ENCODE measurements at places on chromosomes 6 and 20.
A peak's percentile ranks its signal among the peaks of the same experiment; 100 is the strongest.

DNA sequence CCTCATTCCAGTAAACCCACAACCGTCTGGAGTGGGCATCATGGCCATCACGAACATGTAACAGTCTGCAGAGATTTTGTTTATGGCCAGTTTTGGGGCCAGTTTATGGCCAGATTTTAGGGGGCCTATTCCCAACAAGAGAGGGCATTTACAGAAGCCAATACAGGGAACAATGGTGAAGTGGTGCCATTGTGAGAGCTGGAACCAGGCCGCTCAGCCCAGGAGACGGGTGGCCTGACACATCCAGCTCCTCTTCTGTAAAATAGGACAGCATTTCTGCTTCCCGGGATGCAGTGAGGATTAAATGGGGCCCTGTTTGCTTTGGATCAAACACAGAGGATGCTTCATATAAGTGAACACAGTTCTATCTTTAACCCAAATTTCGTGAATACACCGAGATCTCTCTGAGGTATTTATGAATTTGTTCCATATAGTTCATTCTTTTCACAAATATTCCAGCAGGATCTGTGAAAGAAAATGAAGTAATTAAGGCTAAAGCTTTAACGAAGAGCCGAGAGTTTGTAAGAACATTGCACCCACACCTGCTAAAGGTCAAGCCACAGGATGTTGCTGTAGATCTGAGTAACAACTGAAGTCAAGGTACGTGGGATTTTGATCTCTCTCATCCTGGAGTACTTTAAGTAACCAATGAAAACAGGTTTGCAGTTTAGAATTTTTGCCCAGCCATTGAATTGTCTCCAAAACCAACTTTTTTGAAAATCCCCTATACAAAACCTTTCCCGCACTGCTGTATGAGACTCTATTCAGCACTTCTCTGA, 14.5 kb upstream of the SIRPG start:
- DNase-seq, result no peak

GRCh38 chr6:35920793-35921732, at the start of gene SRPK1:
Gene SRPK1, minus strand, starts transcription at chr6:35921098. Its CDS starts 42 bp downstream, at chr6:35921056.
- DNase-seq, result peak; percentile 92

DNA sequence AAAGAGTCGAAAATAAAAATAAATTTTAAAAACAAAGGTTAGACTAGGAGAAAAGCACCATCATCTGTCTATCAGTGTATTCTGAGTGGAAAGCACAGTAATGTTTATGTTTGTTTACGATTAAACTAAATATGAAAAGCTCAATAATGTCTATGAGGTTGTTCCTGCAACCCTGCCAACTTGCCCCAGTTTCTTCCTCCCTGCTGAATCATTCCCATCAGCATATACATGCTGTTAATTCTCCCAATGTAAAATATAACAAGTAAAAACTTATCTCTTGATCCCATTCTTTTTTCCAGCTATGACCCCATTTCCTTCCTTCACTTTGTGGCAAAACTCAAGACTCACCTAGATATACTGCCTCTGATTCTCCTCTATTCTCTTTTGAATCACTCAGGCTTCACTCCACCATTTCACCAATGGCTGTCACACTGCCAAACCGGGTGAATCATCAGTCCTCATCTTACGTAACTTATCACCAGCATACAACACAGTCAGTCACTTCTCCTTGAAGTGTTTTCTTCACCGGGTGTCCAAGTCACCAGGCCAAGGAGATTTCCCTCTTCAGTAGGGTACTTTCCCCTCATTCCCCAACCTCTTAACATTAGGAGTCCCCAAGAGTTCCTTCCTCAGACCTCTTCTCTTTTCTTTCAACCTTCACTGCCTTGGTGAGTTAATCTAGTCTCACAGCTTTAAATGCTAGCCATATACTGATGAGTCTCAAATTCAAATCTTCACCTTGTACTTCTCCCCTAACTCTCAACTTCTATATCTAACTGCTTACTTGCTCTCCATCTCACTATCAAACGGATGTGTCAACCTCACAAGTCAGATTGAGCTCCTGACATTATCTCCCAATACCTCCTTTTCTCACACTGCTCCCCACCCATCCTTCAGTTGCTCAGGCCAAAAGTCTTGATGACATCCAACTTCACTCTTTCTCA, 6.2 kb downstream of the TMEM242 start:
- DNase-seq, result no peak

DNA sequence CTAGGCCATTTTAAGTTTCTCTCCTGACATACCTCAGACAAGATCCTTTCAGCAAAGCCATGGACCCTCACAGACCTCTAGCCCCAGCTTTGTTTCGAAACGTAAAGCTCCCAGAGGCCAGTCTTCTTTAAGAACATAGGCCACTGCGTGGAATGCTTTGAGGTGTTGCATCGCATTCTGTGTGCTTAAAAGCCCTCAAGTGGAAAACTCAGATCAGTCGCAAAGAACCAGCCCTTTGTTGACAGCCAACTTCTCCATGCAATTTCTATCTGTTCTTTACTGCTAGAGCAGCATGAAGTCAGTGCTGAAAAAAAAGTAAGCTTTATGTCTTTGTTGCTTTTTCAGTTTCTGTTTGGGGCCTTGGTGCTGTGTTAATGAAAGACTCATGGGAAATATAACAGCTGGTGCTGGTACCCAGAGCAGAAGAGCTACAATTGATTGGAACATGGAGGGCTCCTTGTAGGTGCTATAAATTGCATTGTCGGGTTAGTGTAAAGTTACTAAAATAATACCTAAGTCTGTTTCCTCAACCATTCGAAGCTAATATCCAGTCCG, 142.6 kb downstream of the MAP3K7 start:
- DNase-seq, result no peak

DNA sequence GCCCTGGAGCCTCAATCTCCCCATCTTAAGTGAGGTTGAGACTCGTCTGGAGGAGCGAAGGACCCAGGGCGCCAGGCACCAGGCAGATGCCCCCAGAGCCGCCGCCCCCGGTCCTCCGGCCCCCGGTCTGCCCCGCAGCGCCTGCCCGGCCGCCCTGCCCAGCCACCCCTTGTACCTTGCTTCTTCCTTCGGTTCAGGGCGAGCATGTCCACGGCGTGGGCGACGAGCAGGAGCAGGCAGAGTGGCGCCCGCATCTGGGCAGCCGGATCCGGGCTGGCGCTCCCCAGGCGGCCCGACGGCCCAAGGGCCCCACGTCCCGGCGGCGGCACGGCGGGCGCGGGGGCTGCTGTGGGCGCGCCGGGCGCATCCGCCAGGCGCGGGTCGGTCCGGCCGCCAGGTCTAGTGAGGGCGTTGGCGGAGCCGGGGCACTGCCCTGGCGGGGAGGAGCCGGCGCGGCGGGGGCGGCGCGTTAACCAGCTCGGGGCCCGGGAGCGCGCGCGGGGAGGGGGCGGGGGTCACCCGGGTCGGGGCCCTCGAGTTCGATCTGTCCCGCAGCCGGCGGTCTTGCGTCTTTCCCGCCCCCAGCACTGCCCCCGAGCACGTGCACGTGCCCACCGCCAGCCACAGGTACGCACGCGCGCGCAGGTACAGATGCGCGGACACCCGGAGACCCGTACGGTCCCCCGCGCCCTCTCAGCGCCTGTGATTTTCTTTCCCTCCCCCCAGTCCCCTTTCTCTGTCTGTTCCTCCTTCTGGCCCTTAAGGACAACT, at the start of gene RSPO4:
Gene RSPO4 (minus strand): TSS at position 401 of the 771 bp plus-strand sequence. CDS start 147 bp downstream, at position 254.
- DNase-seq, result no peak

DNA sequence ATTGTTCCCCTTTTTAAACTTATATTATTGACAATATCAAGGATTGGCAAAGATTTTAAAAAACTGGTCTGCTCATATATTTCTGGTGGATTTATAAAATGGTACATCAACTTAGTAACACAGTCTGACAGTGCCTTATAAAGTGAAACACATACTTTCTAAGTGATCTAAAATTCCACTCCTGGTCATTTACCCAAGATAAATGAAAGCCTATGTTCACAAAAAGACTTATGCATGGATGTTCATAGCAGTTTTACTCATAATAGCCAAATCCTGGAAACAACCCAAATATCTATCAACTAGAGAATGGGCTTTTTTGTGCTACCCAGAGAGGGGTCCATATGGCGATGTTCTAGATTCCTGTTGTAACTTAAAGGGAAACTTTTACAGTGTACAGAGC, 222.4 kb upstream of the FAM83B start:
- DNase-seq, result no peak

DNA sequence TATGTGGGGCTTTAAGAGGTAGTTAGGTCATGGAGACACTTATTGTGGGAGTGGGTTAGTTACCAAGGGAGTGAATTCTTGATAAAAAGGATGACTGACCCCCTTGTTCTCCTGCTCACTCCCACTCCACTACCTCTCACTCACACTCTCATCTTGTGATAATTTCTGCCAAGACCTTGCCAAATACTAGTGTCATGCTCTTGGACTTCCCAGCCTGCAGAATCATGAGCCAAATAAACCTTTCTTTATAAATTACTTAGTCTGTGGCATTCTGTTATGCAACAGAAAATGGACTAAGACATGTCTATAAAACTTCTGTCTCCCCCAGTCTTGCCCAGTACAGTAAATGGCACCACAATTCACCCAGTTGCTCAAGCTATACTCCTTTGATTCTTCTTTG, 93.3 kb downstream of the COL21A1 start:
- DNase-seq, result no peak

DNA sequence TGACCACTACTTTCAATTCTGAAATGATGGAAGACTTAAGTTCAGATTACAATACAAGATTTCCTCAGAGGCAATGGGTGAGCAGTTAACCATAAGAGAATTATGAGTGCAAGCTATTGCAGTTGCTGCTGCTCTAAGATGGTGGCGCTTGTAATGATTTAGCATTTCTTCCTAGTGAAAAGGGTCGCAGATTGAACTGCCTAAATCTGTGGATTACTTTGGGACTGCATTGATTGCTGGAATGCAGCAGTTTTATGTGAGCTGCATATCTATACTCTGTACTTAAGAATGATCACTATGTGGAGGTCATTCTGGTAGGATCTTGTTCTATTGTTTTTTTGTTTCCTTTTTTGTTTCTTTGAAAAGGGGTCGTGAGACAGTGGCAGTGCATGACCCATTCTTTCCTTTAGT, 5.3 kb downstream of the SCAF8 start:
- no peak for DNase-seq

GRCh38 chr20:2468581-2469407, 1.8 kb downstream of the SNRPB start:
- no peak for DNase-seq

GRCh38 chr6:33975661-33976436, 170.0 kb downstream of the GRM4 start:
- DNase-seq, result no peak

DNA sequence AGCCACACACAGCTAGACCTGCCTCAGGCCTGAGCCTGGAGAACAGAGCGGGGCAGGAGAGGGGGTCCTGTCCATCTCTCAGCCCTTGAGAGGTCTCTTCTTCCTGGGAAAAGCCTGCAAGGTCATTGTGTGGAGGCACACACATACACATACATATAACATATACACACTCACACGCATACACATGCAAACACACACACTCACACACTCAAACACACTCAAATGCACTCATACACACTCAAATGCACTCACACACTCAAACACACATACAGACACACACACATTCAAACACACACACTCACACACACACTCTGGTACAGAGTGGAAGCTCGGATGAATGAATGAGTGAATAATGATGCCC, 515 bp downstream of the TLDC2 start:
- DNase-seq, result no peak

DNA sequence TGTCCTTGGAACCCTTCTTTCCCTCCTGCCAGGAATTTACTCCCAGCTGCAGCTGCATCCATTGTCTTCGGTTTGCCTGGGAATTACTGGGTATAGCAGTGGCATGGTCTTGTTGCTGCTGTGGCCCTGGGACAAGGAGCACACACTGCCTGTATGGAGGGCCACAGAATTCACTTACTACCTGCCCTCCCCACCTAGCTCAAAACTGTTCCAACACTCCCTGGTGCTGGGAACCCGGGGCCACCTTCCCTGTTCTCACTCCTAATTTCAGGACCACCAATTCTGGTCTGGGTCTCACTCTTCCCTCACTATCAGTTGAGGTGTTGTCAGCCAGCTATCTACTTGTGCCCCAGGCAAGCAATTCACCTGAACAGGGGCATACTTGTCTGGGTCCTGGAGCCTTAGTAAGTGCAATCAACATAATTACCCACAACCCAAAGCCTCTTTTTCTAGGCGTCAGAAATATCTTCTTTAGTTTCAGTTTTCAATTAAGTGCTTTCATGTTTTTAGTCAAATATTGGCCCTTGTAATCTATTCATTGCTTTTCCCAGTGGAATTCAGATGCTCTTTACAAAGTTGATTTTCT, 47.2 kb downstream of the METTL24 start:
- DNase-seq, result no peak

- DNase-seq, result no peak
Observed at GRCh38 chr6:135826236-135826804, 25.2 kb upstream of the PDE7B start.

GRCh38 chr6:128932061-128932460, 49.1 kb downstream of the LAMA2 start:
- no peak for DNase-seq

DNA sequence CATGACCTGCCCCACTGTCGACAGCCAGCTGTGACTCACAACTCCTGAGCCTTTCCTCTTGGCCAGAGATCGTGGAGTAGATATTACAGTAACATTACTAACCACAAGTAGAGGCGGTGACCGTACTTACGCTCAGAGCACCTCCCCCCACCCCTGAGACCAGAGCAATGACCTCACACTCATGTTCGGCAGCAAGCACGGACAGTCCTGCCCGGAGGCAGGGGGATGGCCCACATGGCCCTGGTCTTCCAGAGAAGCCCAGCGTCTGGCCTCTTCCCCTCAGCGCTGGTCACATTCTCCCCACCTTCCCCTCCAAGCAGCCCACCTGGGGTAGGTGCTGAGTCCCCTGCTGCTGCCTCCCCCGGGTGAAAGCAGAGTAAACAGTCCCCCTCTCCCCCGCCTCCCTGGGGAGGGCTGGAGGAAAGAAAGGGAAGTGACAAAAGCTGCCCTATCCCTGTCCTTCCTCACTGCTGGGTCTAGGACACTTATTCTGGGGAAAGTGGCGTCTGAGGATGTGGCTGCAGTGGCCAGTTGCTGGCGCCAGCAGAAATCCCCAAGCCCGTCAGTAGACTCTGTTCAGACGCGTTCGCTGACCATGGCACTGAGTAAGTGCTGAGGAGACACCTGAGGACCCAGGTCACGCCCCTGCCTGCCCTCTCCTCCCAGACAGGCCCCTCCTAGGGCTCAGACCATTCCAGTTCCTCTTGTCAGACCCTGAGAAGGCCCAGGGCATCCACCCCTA, 68.5 kb downstream of the MRPL14 start:
- DNase-seq, result no peak

- DNase-seq, result no peak
Observed at GRCh38 chr6:32070814-32071543, 32.8 kb downstream of the CYP21A2 start.

- DNase-seq, result peak; percentile 9
Observed at GRCh38 chr6:6629402-6629801, 40.9 kb downstream of the LY86 start.
